Mesangial cell (primary cell): ENCODE measurements at places on chromosomes 7 and 10. TPM values are rescaled to one million over a fixed set of nuclear protein-coding genes. Genes with fewer than 3 reads are reported as not detected.

OR2A42 gene
- under 0.01 and 0.49 TPM in 2 replicates for total RNA-seq

FAM25C gene
- total RNA-seq: not detected in 2 replicates

INA gene
- 2.7 and 2.9 TPM in 2 replicates for total RNA-seq

PPP1R17 gene
- total RNA-seq: not detected in 2 replicates

PON1 gene
- under 0.01 TPM in 1 of 2 replicates, not detected in the other for total RNA-seq

FOXI2 gene
- not detected in 2 replicates for total RNA-seq

ZNF488 gene
- total RNA-seq: 0.25 and 1.1 TPM in 2 replicates

VWDE gene
- total RNA-seq: 0.38 TPM in 1 of 2 replicates, not detected in the other

NRCAM gene
- 0.98 and 4.9 TPM in 2 replicates for total RNA-seq

LRGUK gene
- 0.13 and 0.16 TPM in 2 replicates for total RNA-seq

POLR1F gene
- 9.6 and 13.7 TPM in 2 replicates for total RNA-seq

TECTB gene
- not detected in 2 replicates for total RNA-seq

TCF7L2 gene
- total RNA-seq: 6.2 and 8.9 TPM in 2 replicates

CADPS2 gene
- total RNA-seq: 6.4 and 7.4 TPM in 2 replicates

SSC4D gene
- total RNA-seq: 3.1 and 21.9 TPM in 2 replicates

LRRD1 gene
- total RNA-seq: not detected in 2 replicates

ANXA8 gene
- total RNA-seq: 2.8 and 7.4 TPM in 2 replicates

APBB1IP gene
- 0.25 and 0.49 TPM in 2 replicates for total RNA-seq

ZNF853 gene
- total RNA-seq: 6.8 and 31.1 TPM in 2 replicates

UCMA gene
- total RNA-seq: not detected in 2 replicates

FOXP2 gene
- 0.33 and 1.1 TPM in 2 replicates for total RNA-seq

SLC39A12 gene
- not detected in 2 replicates for total RNA-seq

MOGAT3 gene
- total RNA-seq: not detected in 2 replicates

SPACDR gene
- 0.89 TPM in 1 of 2 replicates, not detected in the other for total RNA-seq

PLXNA4 gene
- total RNA-seq: 0.16 and 0.51 TPM in 2 replicates

NANOS1 gene
- total RNA-seq: 0.81 and 1.9 TPM in 2 replicates
